ENCODE measurements at places on chromosomes 7 and 10.

DNA sequence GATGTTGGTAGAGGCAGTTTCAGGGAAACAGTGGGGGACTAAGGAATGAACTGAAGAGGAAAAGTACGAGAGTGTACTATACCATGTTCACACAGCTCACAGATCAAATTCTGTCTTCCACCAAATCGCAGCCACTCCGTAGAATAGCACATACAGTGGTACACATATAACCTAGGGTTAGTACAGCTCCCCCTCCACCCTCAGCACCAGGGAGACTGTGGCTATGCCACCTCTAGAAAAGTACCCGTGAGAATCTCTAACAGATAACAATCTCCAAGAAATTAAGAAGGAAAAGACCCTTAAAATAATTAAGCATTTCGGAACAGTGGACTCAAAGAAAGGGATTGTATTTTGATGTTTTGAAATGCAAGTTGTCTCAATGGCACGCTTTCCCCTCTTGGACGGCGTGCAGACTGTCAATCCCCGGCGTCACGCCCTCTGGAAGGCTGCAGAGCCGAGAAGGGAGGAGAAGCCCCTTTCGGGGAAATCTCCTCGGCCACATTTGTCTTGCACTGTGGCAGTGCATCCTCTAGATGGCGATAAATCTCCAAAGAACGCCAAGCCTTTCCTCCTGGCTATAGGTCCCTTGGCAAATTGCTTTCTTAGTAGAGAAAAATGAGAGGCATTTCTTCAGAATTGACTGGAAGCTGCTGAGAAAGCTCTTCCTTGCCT lies 345.0 kb downstream of the REEP3 start:
- no peak for DNase-seq

- DNase-seq, result no peak
These were observed 93.0 kb downstream of the HGF start for GRCh38 chr7:81676813-81677212.

- DNase-seq, result no peak
These were observed 21.4 kb downstream of the KCP start for GRCh38 chr7:128889121-128889520.

DNA sequence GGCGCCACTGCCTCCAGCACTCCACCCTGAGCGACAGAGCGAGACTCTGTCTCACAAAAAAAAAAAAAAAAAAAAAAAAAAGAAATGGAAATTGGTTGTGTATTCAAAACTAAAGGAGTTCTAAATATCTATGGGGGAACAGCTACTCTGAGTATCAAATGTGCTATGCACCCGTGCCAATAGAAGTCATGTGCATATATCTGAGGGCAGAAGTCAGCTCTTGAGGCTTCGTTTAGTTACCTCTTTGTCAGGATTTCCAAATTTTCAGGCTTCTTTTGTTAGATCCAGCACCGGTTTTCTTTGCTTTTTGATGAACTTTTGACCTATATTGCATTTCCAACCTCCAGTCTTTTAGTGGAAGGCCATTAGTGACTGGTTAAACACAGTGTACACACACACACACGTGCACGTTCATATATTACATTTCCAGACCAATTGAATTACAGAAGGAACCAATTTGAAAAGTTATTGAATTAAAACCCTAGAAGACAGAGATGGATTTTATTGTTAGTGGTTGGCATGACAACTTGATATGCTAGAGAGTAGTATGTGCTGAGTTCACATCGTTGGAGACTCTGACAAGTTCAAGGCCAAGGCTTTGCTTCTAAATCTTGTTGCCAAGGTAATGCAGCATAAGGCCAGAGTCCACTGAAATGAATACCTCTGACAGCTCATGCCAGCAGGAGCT lies 33.1 kb upstream of the ADD3 start:
- no peak for DNase-seq

DNA sequence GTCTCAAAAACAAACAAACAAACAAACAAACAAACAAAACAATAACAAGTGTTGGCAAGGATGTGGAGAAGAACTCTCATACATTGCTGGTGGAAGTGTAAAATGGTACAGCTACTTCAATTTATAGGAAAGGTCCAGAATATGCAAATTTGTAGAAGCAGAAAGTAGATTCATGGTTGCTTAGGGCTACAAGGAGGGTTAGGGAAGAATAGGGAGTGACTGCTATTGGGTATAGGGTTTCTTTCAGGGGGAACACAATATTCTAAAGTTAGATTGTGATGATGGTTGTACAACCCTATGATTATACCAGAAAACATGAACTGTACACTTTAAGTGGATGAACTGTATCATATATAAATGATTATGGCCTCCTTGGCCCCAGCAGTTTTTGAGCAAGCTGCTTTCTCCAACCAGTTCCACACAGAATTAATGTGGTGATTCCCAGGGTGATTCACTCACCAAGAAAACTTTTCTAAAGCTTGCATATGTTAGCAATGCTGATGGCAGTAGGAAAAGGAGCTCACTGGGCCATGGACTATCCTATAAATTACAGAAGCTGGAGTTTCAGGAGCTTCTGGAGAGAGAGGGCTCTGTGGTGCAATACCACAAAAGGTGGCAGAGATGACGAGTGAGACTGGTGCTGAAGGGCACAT lies 52.8 kb upstream of the KCNIP2 start:
- no peak for DNase-seq

- DNase-seq, result no peak
These were observed 402.4 kb downstream of the SEMA3D start for GRCh38 chr7:84784450-84784849.

DNA sequence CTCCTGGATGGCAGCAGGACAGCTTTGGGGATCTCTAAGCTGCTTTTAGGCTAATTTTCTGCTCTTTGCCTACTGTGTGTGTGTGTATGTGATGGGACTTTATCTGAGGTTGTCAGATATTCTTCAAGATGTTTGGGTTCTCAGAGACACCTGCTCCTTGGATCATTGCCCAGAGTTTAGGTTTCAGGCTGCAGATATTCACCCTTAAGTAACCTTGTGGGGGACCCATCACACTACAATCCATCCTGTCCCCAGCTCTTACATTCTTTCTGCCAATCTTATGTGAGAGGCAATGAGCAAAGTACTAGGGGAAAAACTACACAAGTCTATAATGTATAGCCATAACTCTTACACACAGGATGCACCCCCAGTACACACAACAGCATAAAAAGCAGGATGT lies 263.0 kb upstream of the ZWINT start:
- DNase-seq, result no peak

DNA sequence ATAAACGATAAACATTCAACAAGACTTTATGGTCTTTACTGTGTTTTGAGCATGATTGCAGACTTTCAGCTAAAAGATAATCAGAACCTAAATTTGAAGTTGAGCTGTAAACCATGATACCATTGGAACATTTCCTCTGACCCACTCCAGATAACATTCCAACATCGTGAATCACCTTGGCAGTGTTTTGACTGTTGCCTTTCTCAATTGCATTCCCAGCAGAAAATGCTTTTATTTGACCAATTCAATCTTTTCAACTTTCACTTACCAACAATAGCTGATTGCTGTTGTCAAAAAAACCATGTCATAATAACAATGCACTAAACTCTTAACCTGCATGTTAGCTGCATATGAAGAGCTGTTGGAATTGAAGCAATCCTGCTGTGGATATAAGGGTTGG lies 165.5 kb downstream of the MDFIC start:
- DNase-seq, result no peak

- no peak for DNase-seq
These were observed 65.1 kb upstream of the EBF3 start for GRCh38 chr10:130029209-130029608.

- DNase-seq, result peak; percentile 54
These were observed 3.8 kb upstream of the GTF2IRD1 start for GRCh38 chr7:74449809-74450397.

GRCh38 chr7:120785095-120785494 lies 72.8 kb downstream of the TSPAN12 start:
- no peak for DNase-seq

- no peak for DNase-seq
These were observed 79.1 kb downstream of the RAMP3 start for GRCh38 chr7:45236666-45237065.

- no peak for DNase-seq
These were observed 12.7 kb upstream of the PURB start for GRCh38 chr7:44898039-44898438.

GRCh38 chr7:8213381-8213780 lies 48.6 kb downstream of the ICA1 start:
- DNase-seq, result no peak

- no peak for DNase-seq
These were observed 248.7 kb upstream of the GPR26 start for GRCh38 chr10:123417414-123417813.

DNA sequence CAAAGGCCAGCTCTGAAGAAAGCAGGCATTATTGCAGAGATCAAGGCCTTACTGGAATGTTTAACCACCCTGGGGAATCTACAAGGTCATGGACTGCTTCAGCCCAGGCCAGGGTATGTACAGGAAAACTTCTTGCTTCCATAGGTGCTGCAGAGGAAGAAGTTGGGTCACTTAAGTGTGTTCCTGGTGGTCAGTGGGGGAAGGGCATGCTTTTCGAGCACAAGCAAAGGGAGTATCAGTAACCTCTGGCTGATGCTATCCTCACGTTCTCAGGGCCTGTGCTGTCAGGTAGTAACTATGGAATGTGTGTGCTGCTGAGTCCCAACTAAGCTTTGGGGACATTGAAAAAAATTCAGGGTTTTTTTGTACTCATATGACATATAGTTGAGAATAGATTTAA lies 234.0 kb upstream of the SP4 start:
- DNase-seq, result no peak

DNA sequence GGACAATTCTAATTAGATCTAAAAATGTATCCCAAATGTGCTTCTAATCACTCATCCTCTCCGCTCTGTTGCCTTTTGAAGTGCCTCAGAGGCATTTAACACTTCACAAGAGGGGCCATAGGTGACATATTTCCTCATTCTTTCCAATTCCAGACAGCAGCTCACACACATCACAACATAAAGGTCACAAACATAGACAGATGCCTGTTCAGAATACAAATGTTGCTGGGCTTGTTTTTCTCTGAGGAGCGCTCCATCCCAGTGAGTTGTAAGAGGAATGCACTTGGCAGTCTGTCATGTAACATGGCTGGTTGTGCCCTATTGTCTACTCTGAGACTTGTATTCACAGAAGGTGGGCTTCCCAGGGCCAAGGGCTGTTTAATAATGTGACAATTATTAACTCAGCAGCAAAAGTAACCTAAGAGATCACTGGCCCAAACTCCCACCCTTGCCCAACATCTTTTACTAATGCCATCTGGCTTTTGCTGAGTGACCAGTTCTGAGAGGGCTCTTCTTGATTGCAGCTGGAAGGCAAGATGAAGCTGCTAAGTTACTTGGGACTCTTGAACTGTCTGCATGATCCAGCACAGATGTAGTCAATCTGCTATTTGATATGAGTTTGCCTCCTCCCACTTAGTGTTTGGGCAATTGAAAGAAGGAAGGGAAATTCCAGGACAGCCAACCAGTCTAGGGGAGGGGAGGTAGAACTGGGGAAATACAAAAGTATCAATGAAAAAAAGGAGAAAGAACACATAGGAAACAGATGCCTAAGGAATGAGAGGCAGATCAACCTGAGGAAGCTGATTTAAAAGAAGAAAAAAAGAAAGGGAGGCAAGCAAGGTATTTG lies 13.6 kb downstream of the PON2 start:
- DNase-seq, result no peak

- no peak for DNase-seq
These were observed 109.3 kb downstream of the UBE2H start for GRCh38 chr7:129843365-129843898.

DNA sequence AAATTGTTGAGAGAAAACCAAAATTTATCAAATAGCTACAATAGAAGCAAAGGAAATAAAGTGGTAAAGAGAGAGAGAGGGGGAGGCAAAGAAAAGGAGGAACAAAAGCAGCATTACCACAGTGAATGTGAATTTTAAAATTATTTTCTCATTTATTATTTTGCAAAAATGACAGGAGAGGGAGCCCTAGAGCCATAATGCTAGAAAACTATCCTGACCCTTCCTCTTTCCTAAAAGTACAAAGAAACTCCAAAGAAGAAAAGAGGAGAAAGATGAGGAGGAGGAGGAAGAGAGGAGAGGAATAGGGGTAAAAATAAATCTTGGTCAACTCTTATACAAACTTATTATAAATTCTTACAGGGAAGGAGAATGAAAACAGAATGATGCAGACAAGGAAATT lies 921.5 kb downstream of the NRG3 start:
- no peak for DNase-seq

DNA sequence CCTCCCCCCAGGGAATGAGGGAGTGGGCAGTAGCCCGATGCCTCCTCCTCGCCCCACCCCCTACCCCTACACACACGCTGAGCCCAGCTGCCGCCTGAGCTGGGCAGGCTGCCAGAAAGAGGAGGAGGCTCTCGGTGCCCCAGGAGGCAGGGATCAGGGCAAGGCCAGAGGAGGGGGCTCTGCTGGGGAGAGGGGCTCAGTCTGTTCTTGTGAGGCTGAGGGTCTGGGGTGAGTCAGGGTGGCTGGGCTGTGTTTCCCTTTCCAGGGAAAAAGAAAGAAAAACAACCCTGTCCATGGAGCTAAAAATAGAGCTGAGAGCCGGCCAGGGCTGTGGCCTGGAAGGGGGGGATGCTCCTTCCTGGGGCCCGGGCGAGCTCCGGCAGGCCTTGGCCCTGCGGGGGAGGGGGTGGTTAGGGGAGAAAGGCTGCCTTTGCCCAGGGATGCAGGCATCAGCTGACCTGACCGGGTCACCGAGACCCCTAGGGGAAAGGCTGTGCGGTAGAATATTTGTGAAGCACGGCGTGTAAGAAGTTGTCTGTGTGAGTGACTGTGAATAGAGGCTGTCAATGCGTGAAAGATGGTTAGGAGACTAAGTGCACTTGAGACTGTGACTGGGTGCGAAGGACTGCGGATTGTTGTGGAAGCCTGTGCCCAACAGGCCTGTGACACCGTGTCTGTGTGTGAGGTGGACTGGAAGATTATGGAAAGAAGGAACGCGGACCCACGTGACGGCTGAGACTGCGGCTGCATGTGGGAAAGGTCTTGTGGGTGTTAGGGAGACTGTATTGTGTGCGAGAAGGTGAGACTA lies 1.2 kb upstream of the LZTS2 start:
- peak; percentile 13 for DNase-seq

DNA sequence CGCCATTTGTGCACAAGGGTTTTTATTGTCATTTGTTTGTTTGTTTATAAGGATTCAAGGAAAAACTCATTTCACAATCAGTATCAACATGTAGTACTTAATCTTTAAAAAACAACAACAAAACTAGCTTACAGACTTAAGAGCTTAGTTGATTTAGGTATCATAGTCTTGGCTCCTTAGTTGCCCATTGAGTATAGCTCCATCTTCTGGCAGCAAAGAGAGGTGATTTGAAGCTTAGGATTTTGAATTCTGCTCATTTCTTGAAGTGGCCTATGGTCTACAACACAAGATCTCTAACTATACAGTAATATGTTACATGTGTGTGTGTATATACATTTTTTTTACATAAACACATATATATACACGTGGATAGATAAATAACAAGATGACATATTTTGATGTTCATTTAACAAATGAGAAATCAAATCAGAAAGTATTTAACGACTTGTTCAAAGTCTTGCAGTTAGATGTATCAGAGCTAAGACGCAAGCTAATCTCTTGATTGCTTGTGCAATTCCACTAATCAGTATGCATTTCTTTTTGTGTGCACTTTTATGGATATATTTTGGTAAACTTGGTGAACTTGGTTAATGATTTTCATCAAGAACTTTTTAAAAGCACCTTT lies 307.3 kb downstream of the CAMK1D start:
- DNase-seq, result no peak

- no peak for DNase-seq
These were observed 18.3 kb upstream of the NKX6-2 start for GRCh38 chr10:132804287-132804686.

GRCh38 chr10:79436850-79437103 lies 8.6 kb downstream of the ZCCHC24 start:
- DNase-seq, result no peak

Data from activated CD8-positive, alpha-beta memory T cell treated with anti-CD3 and anti-CD28 coated beads for 4 hours (primary cell).